ENCODE measurements at places on chromosomes 5 and 9. TPM values are rescaled to one million over a fixed set of nuclear protein-coding genes. Genes with fewer than 3 reads are reported as not detected.

Gene ANKRD34B
- total RNA-seq = not detected

Gene LRRTM2
- 0.58 TPM for total RNA-seq

Gene LRRC70
- 10.4 TPM for total RNA-seq

Gene ANKRD31
- 0.53 TPM for total RNA-seq

Gene CMYA5
- total RNA-seq = 8.4 TPM

Gene CREBRF
- 56.6 TPM for total RNA-seq

Gene PCDHB3
- 4.5 TPM for total RNA-seq

DNA sequence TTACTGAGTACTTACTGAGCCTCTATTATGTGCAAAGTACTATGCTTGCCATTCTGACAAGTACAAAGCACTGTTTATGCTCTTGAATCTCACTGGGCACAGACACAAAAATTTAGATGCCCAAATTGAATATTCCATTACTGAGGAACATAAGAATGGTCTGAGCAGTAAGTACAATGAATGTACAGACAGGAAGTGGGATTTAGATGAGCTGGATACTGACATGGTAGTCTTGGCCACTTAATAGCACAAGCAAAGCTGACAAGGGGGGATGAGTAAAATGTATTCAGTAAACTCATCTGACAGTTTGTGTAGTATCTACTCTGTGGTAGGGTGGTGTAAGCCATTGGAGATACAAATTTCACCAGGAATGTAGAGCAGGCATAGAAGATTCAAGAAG is 132.4 kb downstream of the EFNA5 start:
- DNase-seq = no peak

DNA sequence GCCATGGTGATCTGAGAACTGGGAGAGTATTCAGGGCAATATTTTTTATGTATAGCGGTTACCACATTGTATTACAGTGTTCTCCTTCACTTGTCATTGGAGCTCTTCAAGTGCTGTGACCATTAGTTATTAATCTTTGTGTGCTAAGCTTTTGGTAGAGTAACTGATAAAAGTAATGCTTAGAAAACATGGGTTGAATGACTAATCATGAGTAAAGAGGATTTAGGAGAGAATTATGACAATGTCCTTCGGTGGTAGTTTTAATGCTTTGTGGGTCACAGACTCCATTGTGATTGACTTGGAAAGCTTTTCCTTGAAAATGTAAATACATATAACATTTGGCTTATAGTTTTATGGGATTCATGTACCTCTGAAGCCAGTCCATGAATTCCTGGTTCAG is 21.4 kb downstream of the TGFBR1 start:
- DNase-seq = no peak

DNA sequence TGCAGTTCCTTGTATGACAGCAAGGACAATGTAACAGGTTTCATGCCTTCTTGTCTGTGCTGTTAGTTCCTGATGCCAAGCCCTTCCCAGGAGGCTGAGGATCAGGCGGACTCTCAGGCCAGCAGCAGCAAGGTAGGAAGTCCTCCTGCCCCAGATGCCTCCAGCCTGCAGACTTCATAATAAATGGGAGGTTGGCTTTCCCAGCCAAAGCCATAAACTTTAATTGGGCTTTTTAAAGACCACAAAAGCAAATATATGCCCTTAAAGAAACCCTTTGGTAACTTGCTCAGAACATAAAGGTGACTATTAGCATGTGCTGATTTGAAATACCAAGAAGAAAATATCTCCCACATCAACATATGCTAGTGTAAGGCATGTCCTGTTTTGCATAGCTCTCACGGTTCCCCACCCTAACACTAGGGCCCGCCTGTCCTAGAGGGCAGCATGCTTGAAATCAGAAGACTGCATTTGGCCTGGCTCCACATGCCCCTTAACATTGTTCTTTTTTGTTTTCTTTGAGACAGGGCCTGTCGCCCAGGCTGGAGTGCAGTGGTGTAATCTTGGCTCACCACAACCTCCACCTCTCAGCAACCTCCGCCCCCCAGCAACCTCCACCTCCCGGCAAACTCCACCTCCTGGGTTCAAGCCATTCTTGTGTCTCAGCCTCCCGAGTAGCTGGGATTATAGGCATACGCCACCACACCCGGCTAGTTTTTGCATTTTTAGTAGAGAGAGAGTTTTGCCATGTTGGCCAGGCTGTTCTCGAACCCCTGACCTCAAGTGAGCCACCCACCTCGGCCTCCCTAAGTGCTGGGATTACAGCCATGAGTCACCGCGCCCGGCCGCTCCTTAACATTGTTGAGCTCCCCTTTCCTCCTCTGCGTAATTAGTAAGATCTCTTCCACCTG is 44.6 kb upstream of the FCN1 start:
- peak; percentile 49 for DNase-seq

GRCh38 chr5:143835251-143835650 is 23.3 kb downstream of the HMHB1 start:
- no peak for DNase-seq

GRCh38 chr9:131874916-131875670 is 135.2 kb upstream of the RAPGEF1 start:
- DNase-seq = no peak

DNA sequence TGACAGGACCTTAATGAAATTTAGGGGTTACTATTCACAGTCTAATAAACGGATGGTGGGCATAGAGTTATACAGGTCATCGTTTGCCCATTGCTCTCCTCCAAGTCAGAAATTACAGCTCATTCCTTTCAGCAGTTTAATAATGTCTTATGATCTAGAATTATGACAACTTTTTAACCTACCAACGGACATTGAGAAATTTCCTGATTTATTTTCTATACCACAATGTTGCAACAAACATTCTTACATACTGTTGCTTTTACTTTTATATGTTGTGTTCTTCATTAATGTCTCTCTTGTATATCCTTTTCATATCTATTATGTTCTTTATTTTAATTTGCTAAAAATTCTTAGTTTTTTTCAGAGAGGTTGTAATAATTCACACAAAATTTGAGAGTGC is 152.8 kb upstream of the PRLR start:
- no peak for DNase-seq

DNA sequence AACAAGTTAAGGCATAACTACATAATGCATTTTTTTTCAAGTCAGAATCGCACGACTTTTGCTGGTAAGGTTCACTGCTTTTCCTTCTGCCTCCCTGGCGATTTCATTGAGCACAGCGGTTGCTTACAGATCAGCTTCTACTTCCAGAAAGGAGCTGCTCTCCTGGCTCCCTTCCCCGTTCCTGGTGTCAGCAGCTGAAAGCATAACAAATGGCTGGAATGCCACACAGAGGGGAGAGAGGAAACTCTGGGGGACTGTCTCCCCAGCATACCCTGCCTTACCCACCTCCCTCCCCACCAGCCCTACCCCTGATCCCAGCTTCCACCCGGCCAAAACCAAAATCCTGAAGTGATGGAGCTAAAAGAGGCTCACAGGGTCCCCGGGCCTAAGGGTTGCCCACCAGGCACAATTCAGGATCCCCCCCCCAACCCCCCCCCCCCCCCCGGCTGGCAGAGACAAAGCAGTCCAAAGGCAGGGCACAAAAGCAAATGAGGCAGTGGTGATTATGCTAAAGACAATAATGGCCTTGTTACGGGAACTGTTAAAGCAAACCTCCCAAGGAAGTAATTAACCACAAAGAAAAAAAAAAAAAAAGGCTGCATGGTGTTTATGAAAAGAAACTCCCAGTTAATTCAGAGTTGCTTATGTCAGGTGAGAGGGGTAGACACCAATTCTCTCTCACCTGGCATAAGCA is 126.1 kb upstream of the WWC1 start:
- no peak for DNase-seq

- no peak for DNase-seq
These were observed 564.0 kb downstream of the PSAT1 start for GRCh38 chr9:78860801-78861475.

DNA sequence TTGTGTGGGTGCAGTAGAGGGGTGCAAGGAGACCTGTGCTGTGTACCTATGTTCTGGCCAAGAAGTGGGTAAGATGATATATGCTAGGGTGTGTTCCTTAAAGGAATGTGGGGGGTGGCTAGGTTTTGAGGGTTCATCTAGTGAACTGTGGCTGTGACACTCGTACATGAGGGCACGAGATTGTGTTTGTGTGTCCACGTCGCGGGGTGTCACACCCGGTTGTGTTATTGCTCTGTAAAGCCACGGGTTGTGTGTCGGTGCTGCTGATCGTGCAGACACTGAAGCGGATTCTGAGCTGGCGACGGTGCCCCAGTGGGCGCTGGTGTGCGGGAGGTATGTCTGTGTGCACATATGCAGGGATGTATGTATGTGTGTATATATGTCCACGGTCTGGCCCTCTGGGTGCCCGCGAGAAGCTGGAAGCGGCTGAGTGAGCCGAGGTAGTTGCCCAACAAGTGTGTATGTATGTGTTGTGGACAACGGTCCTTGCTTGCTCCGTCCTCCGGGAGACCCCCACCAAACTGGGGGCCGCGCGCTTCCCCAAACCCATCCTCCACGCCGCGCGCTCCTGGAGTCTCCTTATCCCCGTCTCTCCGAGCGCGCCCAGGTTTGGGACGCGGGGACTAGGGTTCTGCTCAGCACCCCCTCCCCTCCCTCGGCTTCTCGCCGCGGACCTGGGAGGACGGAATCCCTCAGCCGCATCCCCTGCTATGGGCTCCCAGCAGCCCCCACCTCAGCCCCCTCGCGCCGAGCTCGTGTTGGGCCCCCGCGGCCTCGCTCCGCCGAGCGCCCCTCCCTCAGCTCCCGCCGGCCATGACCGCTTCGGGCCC is 639 bp downstream of the PCDH1 start:
- no peak for DNase-seq

DNA sequence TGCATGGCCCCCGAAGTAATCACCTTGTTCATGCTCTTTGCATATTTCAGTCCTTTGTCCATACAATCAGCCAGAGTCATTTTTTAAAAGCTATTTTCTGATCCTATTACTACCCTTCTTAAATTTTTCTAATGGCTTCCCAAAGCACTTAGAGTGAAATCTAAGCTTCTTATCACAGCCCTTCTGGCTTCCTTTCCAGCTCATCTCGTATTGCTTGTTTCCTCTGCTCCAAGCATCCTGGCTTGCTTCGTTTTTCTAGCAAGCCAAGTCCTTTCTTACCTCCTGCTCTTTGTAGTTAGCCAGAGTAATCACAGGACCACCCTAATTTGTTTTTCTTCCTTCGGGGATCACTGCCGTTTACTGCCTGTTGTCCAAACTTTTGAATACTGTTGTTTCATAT is 453.3 kb downstream of the KIF4B start:
- no peak for DNase-seq

DNA sequence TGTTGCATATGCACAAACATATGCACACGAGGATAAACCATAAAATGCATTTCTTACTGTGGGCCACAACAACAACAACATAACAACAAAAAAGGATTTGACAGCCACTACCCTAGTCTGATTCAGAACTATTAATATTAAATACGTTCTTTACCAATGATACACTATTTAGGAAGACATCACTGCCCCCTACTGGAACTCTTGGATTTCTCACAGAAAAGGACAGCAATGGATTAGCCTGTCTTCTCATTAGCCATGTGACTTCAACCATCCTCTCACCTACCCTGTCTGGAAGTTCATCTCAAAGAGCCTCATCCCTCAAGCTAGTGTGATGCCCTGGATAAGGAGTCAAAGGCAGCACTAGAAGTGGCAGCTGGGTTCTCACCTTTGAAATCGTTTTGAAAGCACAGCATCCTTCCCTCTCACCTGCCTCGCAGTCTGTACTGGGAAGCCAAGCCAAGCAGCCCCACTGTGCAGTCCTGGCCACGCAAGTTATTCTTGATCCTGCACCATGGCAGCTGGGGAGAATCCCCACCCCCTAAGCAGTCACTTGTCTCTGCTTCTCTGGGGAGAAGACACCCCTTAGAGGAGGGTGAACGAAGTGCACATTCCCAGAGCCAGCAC is 64.6 kb downstream of the SH3TC2 start:
- no peak for DNase-seq

DNA sequence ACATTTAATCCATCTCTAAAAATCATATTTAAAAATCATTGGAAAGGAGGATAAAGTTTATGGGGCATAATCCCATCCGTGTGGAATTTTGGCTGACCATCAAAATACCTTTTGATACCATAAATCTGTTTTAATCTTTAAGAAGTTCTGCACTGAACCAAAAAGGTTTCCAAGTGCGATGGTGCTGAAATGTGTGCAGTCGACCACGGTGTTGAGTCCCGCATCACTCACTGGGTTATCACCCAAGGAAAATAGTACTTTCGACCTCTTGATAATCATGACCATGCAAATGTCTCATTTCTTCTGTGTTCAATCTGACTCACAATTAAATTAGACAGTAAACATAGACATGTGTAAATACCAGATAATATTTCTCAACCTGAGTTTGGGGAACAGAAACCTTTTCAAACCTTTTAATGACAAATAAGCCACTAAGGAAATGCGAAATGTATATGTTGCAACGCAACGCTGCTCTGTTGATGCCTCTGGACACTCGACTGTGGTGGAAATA is 62.0 kb upstream of the CDH6 start:
- DNase-seq = no peak

DNA sequence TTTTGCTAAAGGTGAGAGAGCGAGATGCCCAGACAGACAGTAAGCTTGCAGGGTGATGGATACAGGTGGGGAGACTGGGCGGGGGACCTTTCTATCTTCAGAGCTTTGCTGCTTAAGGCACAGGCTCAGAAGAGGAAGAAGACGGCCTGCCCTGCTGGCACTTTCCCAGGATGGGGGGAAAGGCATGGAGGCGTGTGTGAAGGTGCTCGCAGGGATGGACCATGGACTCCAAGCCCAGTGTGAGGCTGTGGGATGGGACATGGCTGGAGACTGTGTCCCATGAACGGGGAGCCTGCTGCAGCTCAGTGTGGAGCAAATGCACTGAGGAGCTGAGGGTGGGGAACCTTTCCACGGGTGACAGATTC is 243.2 kb upstream of the IRX4 start:
- DNase-seq = no peak

DNA sequence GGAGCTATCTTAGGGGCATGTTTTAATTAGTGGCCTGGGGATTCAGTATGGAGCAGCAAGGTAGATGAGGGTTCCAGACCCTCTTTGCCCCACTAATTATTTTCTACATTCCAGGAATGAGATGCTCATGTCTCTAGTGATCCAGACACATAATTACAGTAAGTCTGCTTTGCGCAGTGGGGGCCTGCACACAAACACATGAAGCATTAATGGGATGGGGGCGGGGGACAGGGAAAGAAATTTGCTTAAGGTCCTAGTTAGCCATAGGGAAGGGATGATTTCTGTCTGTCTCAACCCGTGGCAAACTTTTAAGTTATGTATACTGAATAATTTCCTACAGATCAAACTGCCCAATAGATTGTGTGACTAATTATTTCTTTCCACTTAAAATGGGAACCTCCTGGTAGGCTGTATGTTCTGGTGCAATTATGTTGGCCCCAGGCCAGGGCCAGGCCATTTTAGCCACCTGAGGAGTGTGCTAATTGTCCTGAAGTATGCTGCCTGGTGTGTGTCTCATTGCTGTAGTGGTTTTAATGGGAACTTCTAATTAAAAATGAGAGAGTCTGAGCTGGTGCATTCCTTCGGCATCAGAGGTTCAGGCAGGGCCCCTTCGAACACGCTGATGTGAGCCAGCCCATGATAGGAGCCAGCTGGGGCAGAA is 134.4 kb downstream of the PTTG1 start:
- no peak for DNase-seq
